A673 (cell line): ENCODE measurements at places on chromosomes 7 and 10. TPM values are rescaled to one million over a fixed set of nuclear protein-coding genes. Genes with fewer than 3 reads are reported as not detected.

PNLIPRP3 gene
- not detected in 2 replicates for total RNA-seq

SKIDA1 gene
- 4.4 and 4.9 TPM in 2 replicates for total RNA-seq

MRPL43 gene
- total RNA-seq = 80.4 and 88.8 TPM in 2 replicates

SMIM30 gene
- 39.8 and 40.8 TPM in 2 replicates for total RNA-seq

RNF148 gene
- total RNA-seq = 5.4 and 6.1 TPM in 2 replicates

DNA sequence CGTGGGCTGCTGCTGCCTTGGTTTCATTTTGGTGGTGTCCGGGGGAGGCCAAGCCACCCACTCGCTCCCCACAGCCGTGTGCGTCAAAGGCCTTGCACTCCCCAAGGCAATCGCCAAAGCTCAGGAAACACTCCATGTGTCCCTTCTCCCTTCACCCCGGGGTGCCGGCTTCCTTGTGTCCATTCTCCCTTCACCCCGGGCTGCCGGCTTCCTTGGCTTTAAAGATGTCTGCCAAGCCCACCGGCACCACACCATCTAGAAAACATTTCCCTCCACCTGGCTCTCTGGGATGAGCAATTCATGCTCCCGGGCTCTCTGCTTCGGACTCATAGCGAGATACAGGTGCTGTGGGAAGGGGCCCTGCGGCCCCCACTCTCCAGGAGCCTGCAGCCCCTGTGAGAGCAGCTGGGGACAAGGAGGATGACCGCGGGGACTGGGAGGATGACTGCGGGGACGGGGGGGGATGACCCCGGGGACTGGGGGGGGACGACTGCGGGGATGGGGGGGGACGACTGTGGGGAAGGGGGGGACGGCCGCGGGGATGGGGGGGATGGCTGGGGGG is 322.1 kb downstream of the DNAJB6 start:
- no peaks in the 10 kb centered on the region for H3K4me1 ChIP-seq
- no peak for DNase-seq
- H3K4me3 ChIP-seq = no peak overlapping the region
- no peaks in the 10 kb centered on the region for H3K36me3 ChIP-seq
- H3K27me3 ChIP-seq = no peaks in the 10 kb centered on the region

GRCh38 chr10:102274062-102274461 is 28.7 kb downstream of the GBF1 start:
- no peak for DNase-seq
- H3K4me3 ChIP-seq = no peak overlapping the region
- H3K27me3 ChIP-seq = no peaks in the 10 kb centered on the region
- H3K36me3 ChIP-seq = peaks cover 7% of the 10 kb centered on the region
- no peak overlapping the region for H3K27ac ChIP-seq

GRCh38 chr7:4766666-4767519 is 8.5 kb upstream of the AP5Z1 start:
- no peaks in the 10 kb centered on the region for H3K27me3 ChIP-seq
- H3K36me3 ChIP-seq = peaks cover 22% of the 10 kb centered on the region

- no peak for DNase-seq
- H3K4me3 ChIP-seq = no peak overlapping the region
- H3K27ac ChIP-seq = no peak overlapping the region
- H3K36me3 ChIP-seq = no peaks in the 10 kb centered on the region
- no peaks in the 10 kb centered on the region for H3K27me3 ChIP-seq
Measured at GRCh38 chr10:116707981-116708380, 34.4 kb downstream of the HSPA12A start.

GRCh38 chr7:102453319-102453718 is 11.3 kb downstream of the ALKBH4 start:
- DNase-seq = no peak
- peaks cover 4% of the 10 kb centered on the region for H3K36me3 ChIP-seq
- H3K4me1 ChIP-seq = no peaks in the 10 kb centered on the region
- no peaks in the 10 kb centered on the region for H3K27me3 ChIP-seq
- H3K4me3 ChIP-seq = no peak overlapping the region

- no peaks in the 10 kb centered on the region for H3K4me1 ChIP-seq
- H3K4me3 ChIP-seq = no peak overlapping the region
- no peak overlapping the region for H3K27ac ChIP-seq
- peaks cover 19% of the 10 kb centered on the region for H3K36me3 ChIP-seq
- no peaks in the 10 kb centered on the region for H3K27me3 ChIP-seq
Measured at GRCh38 chr10:79292891-79293746, 54.1 kb upstream of the PPIF start.

GRCh38 chr7:22555476-22555875 is 55.5 kb upstream of the STEAP1B start:
- no peak overlapping the region for H3K4me3 ChIP-seq
- H3K4me1 ChIP-seq = no peaks in the 10 kb centered on the region
- no peaks in the 10 kb centered on the region for H3K36me3 ChIP-seq
- no peak overlapping the region for H3K27ac ChIP-seq
- peaks cover 27% of the 10 kb centered on the region for H3K27me3 ChIP-seq

DNA sequence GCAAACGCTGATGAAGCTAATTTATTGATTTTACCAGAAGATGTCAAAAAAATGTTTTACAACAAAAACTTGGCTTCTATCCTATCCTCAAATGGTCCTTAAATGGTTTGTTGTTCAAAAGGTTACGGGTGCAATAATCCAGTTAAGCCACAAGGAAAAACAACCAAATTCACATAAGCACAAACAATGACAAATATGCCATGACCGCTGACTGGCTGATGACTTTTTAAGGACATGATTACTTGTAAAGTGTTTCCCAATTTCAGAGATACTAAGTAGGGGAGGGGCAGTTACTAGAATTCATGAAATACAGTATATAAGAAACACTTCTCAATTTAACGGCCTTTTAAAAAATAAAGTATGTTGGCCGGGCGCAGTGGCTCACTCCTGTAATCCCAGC is 28.8 kb downstream of the ABI1 start:
- H3K4me1 ChIP-seq = peaks cover 8% of the 10 kb centered on the region
- no peak for DNase-seq
- H3K27ac ChIP-seq = no peak overlapping the region
- H3K36me3 ChIP-seq = no peaks in the 10 kb centered on the region

GRCh38 chr10:67988606-67989005 is 86.5 kb downstream of the HERC4 start:
- no peak overlapping the region for H3K27ac ChIP-seq
- H3K27me3 ChIP-seq = no peaks in the 10 kb centered on the region
- peaks cover 26% of the 10 kb centered on the region for H3K36me3 ChIP-seq
- no peak overlapping the region for H3K4me3 ChIP-seq
- no peak for DNase-seq

- no peak overlapping the region for H3K4me3 ChIP-seq
- H3K4me1 ChIP-seq = no peaks in the 10 kb centered on the region
- no peaks in the 10 kb centered on the region for H3K36me3 ChIP-seq
- peaks cover 31% of the 10 kb centered on the region for H3K27me3 ChIP-seq
- DNase-seq = no peak
Measured at GRCh38 chr10:93573051-93573909, 6.8 kb downstream of the FFAR4 start.

GRCh38 chr7:28669330-28669729 is 257.0 kb downstream of the CREB5 start:
- no peak overlapping the region for H3K4me3 ChIP-seq
- peaks cover 2% of the 10 kb centered on the region for H3K27me3 ChIP-seq
- no peaks in the 10 kb centered on the region for H3K36me3 ChIP-seq

GRCh38 chr7:43869867-43870240 is 537 bp upstream of the MRPS24 start:
- H3K4me1 ChIP-seq = peaks cover 9% of the 10 kb centered on the region
- no peaks in the 10 kb centered on the region for H3K27me3 ChIP-seq
- peak overlapping the region; percentile 84 for H3K27ac ChIP-seq
- DNase-seq = no peak
- H3K36me3 ChIP-seq = peaks cover 13% of the 10 kb centered on the region
